ENCODE measurements at places on chromosomes 16 and 17. TPM values are rescaled to one million over a fixed set of nuclear protein-coding genes. Genes with fewer than 3 reads are reported as not detected.

GRCh38 chr16:11677959-11678881 lies 10.0 kb downstream of the SNN start:
- peaks cover 33% of the 10 kb centered on the region for H3K36me3 ChIP-seq
- no peak overlapping the region for H3K4me3 ChIP-seq
- peak overlapping the region; percentile 56 for H3K27ac ChIP-seq
- H3K4me1 ChIP-seq = peaks cover 30% of the 10 kb centered on the region

The RPL13 gene
- total RNA-seq = 2,440 TPM

The ABCC11 gene
- total RNA-seq = under 0.01 TPM

DNA sequence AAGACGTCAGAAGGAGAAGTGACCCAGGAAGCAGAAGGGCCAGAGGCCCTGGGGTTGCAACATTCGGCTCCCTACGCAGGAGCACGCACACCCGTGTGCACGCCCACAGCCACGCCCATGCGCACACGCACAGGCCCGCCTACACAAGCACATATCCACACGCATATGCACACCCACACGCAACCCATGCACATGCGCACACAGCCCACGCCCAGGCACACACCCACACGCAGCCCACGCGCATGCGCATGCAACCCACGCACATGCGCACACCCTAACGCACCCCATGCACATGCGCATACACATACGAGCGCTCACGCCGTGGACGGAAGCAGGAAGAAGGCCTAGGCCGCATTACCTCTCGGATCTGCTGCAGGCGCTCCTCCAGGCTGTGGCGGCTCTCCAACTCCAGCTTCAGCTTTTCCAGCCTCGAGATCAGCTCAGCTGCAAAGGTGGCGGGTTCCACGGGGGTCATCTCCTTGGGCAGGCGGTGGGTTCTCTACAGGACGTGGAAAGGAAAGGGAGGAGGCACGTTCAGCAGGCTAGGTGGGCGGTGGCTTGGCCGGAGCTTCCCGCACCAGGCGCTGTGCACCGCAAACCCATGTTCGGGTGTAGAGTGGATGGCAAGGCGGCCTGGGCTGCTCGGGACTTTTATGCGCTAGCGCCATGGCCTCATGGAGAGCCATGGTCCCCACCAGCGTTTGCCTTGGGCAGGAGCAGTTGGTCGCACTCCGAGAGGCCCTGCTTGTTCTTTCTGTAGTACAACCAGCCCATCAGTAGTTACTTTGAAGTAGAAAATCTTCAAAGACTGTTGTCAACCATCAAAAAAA lies 23.4 kb downstream of the AXIN2 start:
- peaks cover 6% of the 10 kb centered on the region for H3K4me1 ChIP-seq
- DNase-seq = peak; percentile 46
- no peak overlapping the region for H3K27ac ChIP-seq
- H3K36me3 ChIP-seq = peaks cover 10% of the 10 kb centered on the region

DNA sequence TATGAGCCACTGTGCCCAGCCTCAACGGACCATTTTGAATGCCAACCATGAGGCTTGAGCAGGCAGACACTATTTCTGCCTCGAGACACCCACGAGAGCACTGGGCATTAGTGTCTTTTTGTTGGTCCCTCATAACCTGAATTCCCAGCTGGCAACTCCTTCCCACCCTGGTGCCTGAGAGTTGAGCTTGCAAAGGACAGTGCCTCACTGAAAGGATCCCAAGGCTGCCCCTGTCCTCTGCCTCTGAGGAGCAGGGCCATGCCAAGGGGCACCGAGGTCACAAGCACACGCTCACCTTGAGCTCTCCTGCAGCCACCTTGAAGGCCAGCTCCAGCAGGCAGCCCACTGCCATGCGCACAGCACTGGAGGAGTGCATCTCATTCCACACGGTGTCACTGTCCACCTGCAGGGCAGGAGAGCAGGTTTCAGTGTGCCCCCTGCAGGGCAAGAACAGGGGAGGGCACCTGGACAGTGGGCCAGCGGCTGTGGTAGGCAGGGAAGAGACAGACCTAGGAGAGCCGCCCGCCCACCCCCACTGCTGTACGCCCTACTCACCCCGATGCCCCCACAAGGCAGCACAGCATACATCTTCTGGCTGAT lies 12.8 kb downstream of the G6PC3 start:
- no peaks in the 10 kb centered on the region for H3K27me3 ChIP-seq
- peak; percentile 56 for DNase-seq
- H3K4me1 ChIP-seq = peaks cover 37% of the 10 kb centered on the region
- H3K27ac ChIP-seq = peak overlapping the region; percentile 95

The SYT17 gene
- under 0.01 TPM for total RNA-seq

DNA sequence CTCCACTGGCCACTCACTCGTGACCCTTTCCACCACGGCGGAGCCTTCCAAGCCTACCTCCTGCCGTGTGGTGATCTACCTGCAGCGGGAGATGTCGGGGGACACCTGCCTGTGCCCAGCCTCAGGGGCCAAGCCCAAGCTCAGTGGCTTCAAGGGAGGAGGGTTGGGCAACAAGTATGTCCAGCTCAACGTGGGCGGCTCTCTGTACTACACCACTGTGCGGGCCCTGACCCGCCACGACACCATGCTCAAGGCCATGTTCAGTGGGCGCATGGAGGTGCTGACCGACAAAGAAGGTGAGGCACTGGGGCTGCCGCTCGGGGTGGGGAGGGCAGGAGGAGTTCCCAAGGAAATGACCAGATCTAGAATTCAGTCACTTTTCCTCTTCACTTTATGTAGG lies 3.9 kb downstream of the TNFAIP1 start:
- peaks cover 41% of the 10 kb centered on the region for H3K36me3 ChIP-seq
- H3K4me3 ChIP-seq = no peak overlapping the region
- H3K27ac ChIP-seq = no peak overlapping the region
- H3K27me3 ChIP-seq = no peaks in the 10 kb centered on the region
- no peak for DNase-seq

- no peak overlapping the region for H3K4me3 ChIP-seq
- no peak for DNase-seq
- no peaks in the 10 kb centered on the region for H3K27me3 ChIP-seq
- H3K4me1 ChIP-seq = no peaks in the 10 kb centered on the region
- no peak overlapping the region for H3K27ac ChIP-seq
Observed at GRCh38 chr16:51839727-51840462, 688.8 kb upstream of the SALL1 start.

The TEX14 gene
- under 0.01 TPM for total RNA-seq

Data from osteoblast (primary cell).